Activated naive CD4-positive, alpha-beta T cell (primary cell): ENCODE measurements at places on chromosomes 7 and 10.

DNA sequence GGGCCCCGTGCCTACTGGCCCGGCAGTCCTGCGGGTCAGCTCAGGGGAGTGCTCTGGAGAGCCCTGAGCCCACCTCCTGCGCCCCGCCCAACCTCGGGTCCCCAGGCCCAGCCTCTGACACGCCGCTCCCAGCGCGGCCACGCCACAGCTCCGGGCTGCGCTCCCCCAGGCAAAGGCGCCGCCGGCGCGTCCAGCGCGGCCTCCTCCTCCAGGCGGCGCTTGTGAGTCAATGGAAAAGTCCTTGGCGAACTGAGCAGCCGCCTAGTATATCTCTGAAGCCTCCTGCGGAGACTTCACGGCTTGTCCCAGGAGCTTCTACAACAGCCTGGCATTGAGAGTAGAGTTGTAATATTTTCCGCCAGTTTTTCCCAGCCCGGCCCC lies 29.5 kb upstream of the BMS1 start:
- DNase-seq = peak; percentile 44

- no peak for DNase-seq
These were observed 59.1 kb downstream of the HGF start for GRCh38 chr7:81710751-81711150.

DNA sequence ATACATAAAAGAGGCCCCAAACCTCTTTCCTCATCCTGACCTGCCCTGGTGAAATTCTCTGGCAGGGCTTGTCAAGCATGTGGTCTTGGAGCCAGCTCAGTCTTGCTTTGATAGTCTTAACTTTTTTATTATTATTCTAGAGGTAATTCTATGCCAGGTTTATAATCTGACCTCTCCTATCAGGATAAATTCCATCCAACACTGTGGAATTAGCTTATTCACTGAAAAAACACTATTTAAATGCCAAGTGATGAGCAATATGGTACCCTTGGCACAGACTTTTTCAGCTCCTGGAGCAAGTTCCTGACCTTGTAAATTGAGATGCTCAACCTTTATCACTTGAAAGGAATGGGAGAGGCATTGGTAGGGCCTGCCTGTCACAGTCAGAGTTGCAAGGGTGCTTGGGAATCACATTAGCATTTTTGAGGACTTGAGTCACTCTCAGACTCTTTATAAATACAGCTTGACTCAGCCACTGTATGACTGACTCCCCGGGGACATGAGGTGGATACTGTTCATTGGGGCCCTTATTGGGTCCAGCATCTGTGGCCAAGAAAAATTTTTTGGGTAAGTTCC lies at the start of gene CPA4:
TSS of gene CPA4 (plus strand) at position 480 of the 576 bp plus-strand sequence. CDS start at position 500, 20 bp downstream.
- DNase-seq = no peak

DNA sequence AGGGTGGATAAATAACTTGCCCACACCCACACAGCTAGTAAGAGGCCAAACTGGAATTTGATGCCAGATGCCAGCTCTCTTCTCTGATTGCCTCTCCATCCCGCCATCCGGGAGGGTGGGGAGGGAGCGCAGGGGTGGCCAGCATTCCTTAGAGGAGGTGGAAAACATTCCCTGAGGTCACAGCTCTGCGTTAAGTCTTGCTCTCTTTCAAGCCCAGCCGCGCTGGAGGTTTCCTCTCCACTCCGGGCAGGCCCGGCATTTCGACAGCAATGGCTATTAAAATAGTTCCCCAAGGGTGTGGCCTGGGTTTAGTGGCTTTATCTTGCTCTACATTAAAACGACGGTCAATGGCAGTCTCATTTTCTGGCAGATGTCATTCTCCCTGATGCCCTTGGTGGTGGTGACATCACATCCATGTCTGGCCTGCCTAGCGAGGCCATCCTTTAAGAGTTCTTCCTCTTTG lies 16.1 kb upstream of the C10orf71 start:
- no peak for DNase-seq

- DNase-seq = peak; percentile 17
These were observed 1.5 kb downstream of the IL15RA start for GRCh38 chr10:5975641-5976473.

- no peak for DNase-seq
These were observed 292.5 kb upstream of the ZNF32 start for GRCh38 chr10:43940898-43941837.

DNA sequence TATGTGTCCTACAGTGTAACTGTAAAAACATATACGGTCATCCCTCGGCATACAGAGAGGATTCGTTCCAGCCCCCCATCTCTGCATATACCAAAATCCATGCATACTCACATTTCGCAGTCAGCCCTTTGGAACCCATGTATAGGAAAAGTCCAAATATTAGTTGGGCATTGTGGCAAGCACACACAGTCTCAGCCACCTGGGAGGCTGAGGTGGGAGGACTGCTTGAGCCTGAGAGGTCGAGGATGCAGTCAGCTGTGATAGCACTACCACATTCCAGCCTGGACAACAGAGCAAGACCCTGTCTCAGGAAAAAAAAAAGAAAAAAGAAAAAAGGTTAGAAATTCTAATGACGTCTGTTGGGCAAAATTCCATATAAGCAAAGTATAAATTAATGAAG lies 29.1 kb downstream of the MDH2 start:
- no peak for DNase-seq

DNA sequence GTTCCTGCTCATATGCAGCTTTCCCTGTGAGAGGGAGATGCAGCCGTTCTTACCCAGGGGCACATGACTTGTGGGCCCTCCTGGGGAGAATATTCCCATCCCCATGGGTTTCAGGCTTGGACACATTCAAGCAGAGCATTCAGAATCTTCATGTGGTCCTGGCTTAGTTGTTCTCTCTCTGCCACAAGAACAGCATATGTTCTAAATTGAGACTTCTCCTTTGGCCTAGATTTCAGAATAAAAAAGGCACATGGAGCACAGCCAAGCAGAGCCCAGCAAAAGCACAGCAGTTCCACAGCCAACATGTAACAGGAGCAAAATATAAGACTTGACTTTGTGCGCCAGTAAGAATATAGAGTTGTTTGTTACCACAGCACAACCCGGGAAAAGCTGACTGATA lies 306.4 kb upstream of the MYO3A start:
- DNase-seq = no peak

GRCh38 chr10:49388161-49388560 lies 7.7 kb downstream of the DRGX start:
- no peak for DNase-seq

- DNase-seq = no peak
These were observed 150.3 kb upstream of the FAM20C start for GRCh38 chr7:41917-42565.

DNA sequence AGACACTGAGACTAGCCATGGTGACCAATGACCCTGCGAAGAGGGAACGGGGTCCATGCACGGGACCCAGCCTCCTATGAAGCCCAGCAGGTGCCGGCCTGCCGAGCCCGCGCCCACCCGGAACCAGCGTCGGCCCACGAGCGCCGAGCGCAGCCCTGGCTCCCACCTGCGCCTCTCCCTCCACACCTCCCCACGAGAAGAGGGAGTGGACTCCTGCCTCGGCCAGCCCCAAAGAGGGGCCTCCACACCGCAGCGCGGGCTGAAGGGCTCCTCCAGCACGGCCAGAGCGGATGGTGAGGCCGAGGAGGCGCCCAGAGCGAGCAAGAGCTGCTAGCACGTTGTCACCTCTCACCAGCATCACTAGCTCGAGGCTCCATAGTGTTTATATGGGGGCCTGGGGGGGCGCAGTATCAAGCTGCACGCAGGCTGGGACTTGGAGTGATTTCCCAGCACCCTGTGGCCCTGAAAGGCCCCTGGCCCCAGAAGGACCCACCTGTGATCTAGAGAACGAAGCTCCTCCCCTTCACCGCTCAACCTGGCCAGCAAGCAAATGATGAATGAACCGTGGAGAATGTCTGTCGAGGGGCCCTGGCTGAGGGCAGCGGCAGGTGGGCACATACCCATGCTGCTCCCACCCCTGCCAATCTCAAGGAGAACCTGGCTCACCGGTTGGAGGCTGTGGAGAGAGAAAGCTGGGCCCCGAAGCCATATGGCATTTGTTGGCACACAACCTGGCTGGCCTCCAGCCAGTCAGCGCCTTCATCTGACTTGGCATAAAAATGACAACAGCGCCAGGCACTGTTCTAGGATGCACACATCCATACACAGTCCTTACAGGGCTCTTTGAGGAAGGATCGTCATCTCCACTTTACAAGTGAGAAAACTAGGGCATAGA lies 30.7 kb downstream of the GHRHR start:
- DNase-seq = no peak

DNA sequence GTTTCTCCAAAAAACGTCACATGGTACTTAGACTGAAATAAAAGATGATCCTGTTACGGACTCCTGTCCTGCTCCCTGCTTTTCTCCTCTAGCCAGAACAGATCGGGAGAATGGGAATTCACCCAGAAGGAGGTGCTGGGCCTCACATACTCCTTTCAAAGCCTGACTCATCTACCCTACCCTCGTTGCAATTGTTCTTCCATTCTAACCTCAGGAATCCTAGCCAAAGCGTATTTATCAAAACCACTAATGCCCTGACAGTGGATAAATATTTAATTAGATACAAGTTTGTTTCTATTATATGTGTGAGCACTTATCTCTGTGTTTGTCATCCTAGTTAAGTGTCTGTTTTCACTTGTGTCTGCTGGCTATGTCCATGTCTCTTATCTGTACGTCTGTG lies 21.7 kb downstream of the ZCWPW1 start:
- DNase-seq = no peak

GRCh38 chr7:2542011-2542915 lies 13.1 kb downstream of the BRAT1 start:
- no peak for DNase-seq

- no peak for DNase-seq
These were observed 125.2 kb downstream of the GNAT3 start for GRCh38 chr7:80386686-80387085.

- no peak for DNase-seq
These were observed 80.8 kb downstream of the OSBPL3 start for GRCh38 chr7:24899161-24899560.

DNA sequence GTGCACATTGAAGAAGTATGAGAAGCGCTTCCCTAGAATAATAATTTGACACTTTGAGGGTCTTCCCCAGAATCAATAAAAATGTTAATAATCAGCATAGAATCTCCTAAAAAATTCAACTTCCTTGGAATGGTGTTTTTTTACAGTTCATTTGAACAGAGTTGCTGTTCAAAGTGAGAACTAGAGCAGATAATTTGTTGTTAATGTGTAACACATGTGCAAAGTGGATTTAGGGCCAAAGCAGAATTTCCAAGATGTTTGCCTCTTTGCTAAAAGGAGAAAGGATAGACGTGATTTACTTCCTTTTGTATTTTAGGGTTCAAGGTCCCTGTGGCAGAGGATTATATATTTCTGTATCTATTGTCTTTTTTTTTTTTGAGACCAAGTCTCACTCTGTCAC lies 73.8 kb downstream of the ZNF277 start:
- DNase-seq = no peak

- no peak for DNase-seq
These were observed 33.7 kb upstream of the DGKI start for GRCh38 chr7:137880432-137880831.

GRCh38 chr7:143243614-143244013 lies 19.6 kb upstream of the GSTK1 start:
- no peak for DNase-seq

DNA sequence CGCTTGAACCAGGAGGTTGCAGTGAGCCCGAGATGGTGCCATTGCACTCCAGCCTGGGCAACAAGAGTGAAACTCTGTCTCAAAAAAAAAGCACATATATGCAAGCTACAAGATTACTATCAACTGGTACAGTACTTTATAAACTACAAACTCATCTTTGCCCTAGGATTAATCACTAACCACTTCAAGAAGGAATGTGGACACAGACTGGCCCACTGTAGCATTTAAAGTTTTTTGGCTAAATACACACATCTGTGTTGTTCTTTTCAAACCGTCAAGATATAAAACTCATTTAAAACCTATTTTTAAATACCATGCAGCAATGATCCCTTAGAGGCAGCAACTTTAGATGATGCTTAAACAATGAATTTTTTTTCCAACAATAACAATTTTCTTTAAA lies 205.4 kb downstream of the IMMP2L start:
- DNase-seq = no peak

DNA sequence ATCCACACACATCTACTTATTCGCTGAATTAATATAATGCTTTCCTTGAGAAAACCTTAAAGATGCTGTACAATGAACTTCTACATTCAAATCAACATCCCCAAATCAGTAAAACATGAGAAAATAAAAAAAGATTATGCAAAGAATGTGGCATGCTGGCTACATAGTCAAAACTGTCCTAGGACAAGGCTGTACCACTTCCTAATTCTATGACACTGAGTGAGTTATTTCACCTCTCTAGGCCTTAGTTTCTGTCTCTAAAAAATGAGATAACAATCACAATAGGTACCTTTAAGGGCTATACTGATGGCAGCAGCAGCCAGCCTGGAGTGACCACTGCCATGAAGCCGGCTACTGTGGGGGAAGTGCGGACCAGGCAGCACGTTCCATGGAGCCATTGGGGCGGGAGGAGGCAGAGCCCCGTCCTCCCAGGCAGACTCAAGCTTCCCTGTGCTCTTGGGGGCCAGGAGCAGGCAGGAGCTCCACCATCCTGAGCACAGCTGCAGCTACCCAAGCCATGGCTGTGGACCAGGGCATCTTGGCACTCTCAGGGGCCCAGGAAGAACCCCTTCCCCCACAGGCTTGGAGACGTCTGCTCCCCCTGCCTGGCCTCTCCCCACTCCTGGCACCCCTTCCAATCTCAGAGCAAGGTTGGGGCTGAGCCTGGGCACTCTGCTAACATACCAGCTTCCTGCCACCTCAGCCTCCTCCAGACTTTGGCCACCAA lies 110.2 kb downstream of the ELAPOR2 start:
- no peak for DNase-seq

- no peak for DNase-seq
These were observed 12.2 kb downstream of the ATP6V0E2 start for GRCh38 chr7:149886018-149886415.

- DNase-seq = no peak
These were observed 46.5 kb downstream of the MCU start for GRCh38 chr10:72738486-72738885.

GRCh38 chr7:23445326-23445725 lies 25.0 kb downstream of the IGF2BP3 start:
- no peak for DNase-seq

DNA sequence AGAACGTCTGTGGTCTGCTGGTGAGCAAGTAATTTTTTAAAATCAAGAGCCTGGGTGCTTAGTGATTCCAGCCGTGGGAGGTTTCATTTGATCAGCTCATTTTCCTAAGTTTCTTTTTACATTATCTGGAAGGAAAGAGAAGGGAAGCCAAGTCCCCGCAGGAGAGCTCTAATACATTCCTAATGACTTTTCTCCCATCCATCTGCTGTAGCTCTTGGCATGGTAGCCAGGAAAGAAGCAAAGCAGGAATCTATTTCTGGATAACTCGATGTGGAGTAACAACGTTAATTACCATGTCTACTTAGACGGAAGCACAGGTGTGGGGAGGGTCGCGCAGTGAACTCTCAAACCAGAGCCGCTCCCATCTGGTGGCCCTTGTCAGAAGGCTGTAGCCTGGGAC lies 121.9 kb downstream of the PAXIP1 start:
- DNase-seq = no peak
